Common myeloid progenitor, CD34-positive (primary cell): ENCODE measurements at places on chromosomes 7 and 10.

DNA sequence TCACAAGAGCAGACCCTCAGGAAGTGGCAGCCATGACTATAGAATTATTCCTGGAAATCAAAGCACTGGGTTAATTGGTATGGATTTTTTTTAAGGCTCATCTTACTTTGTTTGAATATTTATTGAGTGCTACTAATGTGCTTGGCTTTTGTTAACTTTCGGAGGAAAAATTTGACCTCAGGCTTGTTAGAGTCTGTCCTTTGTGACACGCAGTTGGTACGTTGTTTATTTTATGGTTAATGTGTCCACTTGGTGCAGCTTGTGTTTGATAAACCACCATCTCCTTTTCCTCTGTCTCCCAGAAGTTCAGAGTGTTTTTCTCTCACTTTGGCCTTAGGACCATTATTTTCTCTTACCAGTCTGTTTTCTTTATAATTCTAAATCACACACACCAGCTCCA, 268.6 kb downstream of the SDK1 start:
- DNase-seq: no peak

DNA sequence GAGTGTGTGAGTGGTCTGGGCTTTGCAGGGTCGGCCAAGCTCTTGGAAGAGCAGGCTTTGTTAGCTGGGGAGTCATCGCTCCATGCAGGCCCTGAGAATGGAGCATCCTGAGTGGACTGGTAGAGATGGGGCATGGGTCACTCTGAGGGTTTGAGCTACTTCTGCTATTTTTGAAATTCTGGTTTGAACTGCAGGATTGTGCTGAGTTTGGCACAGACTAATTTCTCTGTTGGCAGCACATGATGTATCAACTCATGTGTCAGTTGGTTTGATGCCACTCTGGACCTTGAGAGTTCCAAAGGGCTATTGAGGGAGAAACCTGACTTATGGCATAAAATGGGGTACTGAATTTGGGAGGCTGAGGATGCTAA, 56.3 kb downstream of the LRMDA start:
- DNase-seq: no peak

- DNase-seq: no peak
These were observed 1.4 kb downstream of the WDR86 start for GRCh38 chr7:151408498-151408838.

- DNase-seq: no peak
These were observed 33.8 kb upstream of the ATXN7L1 start for GRCh38 chr7:105910172-105910571.

GRCh38 chr10:64630534-64630933, 1109.3 kb downstream of the REEP3 start:
- DNase-seq: no peak

- DNase-seq: peak; percentile 40
These were observed 45.1 kb downstream of the CHN2 start for GRCh38 chr7:29239638-29240037.

DNA sequence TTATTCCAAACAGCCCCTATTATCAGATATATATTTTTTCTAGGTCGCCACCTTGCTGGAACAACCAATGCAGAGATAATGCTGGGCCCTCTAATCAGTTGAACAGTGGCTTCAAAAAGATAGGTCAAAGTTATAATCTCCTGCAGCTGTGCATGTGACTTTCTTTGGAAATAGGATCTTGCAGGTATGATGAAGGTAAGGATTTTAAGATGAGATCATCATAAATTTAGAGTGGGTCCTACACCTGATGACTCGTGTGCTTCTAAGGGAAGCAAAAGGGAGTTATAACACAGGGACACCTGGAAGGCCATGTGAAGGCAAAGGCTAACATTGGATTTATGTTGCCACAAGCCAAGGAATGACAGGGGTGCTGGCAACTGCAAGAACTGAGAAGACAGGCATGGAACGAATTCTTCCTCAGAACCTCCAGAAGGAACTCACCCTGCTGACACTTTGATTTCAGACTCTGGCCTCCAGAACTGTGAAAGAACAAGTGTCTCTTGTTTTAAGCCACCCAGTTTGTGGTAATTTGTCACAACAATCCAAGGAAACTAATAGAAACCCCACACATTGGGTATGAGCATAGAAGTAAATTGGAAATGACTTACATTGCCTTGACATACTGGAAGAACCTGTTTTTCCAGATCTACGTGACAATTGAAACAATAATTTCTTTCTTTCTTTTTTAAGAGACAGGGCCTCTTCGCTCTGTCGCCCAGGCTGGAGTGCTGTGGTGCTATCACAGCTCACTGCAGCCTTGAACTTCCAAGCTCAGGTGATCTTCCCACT, 34.4 kb downstream of the CCDC71L start:
- no peak for DNase-seq

GRCh38 chr7:150686030-150686631, 625 bp downstream of the GIMAP2 start:
- DNase-seq: peak; percentile 24

DNA sequence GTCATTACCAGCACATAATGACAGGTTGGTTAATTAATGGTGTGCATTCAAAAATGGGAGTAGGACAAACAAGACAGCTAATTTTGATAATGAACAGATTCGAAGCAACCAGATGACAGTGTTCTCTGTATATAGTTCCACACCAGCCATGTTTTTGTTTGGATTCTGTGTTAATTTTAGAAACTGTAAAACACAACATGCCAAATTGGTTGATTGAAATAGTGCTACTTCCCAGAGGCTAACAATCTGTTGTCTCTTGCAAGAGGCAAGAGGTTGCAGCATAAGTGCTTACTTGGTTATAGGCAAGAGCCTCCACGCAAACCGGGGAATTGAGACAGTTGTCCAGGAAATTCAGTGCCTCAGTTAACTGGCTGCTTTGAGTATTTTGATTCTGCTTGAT, 170.2 kb upstream of the HABP2 start:
- DNase-seq: no peak

DNA sequence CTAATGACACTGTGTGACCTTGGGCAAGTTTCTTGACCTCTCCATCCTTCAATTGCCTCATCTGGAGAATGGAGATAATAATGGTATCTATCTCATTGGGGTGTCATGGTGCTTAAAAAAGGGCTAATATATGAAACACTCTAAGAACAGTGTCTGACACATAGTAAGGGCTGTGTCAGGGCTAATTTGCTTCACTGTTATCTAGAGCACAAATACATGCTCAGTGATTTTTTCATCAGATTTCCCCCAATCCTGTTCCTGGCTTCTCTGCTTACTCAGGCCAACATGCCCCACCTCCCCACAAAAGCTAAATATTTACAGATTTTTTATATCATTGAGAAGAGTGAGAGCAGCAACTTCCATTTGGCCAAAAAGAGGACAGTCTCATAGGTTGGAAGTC, 20.6 kb downstream of the WIPF3 start:
- DNase-seq: no peak

DNA sequence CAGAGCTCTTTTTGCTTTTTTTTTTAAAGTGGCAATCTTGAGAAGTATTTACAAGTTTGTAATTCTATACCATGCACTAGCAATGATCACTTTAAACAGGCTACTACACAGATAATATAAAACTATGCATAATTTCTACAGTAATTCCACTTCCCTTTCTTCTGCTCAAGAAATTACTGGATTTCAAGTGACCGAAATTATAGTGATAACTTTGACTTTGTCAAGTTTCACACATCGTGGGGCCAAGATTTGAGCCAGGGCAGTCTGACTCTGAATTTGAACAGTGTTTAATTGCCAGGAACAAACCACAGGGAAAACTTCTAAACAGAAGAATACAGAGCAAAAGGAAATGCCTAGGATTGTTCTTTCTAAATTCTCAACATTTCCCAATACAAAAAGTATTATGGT, 288.3 kb upstream of the MKLN1 start:
- DNase-seq: no peak

- DNase-seq: peak; percentile 96
These were observed at the start of gene TMEM243 for GRCh38 chr7:87219545-87220025. TMEM243 (minus strand) TSS chr7:87219732; CDS start chr7:87219503, 229 bp downstream.

DNA sequence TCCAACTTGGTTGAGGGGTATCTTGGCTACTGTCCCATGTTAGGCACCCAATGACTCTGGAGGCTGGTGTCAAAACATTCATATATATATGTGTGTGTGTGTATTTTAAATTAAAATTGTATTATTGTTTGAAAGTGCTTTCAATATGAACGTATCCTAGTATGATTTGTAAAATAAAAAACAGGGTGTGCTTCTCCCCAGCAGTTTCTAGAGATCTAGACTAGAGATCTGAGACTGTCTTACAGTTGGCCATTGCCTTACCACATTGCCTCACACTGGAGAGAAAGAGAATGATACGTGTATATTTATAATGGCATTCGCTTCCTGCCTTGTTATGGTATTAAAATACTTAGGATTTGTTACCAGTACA, 1.2 kb downstream of the BAG3 start:
- DNase-seq: peak; percentile 40

- DNase-seq: no peak
These were observed 13.1 kb upstream of the CUX1 start for GRCh38 chr7:101804088-101804963.

DNA sequence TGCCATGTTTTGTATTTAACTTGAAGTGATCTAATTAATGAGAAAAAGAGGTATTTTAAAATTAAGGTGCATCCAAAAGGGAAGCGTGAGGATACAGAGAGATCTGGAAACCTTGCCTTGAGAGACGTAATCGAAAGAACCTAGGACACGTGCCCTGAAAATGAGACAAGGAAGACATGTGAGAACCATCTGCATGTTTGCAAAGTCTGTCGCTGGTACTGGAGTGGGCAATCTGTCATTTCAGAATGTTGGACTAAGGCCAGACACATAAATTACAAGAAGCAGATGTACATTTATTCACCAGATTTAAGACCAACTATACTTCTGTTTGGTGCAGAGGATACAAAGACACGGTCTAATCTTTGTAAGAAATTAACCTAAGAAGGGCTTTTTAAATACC, 9.2 kb downstream of the AGR2 start:
- DNase-seq: no peak

DNA sequence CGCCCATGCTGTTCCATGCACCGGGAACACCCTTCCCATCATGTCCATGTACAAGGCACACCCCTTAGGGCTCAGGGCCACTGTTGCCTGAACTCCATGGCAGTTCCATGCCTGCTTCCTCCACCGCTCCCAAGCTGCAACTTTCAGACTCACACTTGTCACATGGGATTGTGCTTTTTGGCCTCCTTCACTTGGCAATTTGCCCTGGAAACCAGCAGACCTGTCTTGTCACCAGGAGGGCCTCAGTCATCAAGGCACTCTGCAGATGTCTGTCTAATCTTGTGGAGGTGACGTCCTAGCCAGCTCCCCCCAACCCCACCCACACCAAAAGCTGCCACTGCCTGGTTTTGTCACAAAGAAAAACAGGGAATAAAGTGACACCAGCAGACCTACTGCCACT, 47.5 kb downstream of the CARD11 start:
- no peak for DNase-seq

DNA sequence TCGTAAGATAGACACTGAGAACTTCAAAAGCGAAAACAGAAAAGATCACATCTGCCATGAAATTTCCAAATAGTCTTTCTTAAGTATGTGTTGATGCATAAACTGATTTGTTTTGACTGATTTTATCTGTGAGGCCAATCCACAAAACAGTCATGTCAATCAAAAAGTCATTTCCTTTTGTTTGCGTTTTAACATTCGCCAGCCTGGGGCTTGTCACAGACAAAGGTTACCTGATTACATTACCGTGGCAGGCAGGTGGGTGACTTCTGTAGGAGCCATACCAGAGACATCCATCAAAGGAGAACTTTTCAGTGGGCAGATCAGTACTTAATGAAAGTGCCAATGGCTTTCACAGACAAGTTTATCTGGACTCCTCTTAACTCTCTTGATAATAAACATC, 45.5 kb upstream of the BET1 start:
- DNase-seq: peak; percentile 31

- DNase-seq: no peak
These were observed 418.9 kb downstream of the XPNPEP1 start for GRCh38 chr10:109504401-109504800.

DNA sequence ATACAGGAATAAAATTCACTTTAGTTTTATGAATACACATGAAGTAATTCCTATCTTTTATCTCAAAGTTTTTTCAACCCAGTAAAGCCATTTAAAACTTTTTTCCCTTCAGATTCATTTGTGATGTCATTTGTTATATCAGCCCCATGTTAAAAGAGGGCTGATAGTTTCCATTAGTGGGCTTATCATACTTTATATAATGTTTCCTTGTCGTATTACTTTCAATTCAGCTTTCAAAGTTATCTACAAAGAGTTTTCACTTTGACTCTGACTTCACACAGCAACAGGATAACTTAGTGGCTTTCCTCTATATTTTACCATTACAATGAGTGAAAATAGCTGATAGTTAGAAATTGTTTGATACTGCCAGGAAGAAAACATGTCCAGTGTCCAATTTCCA, 484.8 kb downstream of the SUGCT start:
- no peak for DNase-seq

GRCh38 chr10:124172181-124172916, 79.0 kb upstream of the CHST15 start:
- DNase-seq: no peak

GRCh38 chr10:64574371-64574770, 1053.2 kb downstream of the REEP3 start:
- DNase-seq: no peak

- no peak for DNase-seq
These were observed 1284.3 kb downstream of the TYW1 start for GRCh38 chr7:68280931-68281330.

DNA sequence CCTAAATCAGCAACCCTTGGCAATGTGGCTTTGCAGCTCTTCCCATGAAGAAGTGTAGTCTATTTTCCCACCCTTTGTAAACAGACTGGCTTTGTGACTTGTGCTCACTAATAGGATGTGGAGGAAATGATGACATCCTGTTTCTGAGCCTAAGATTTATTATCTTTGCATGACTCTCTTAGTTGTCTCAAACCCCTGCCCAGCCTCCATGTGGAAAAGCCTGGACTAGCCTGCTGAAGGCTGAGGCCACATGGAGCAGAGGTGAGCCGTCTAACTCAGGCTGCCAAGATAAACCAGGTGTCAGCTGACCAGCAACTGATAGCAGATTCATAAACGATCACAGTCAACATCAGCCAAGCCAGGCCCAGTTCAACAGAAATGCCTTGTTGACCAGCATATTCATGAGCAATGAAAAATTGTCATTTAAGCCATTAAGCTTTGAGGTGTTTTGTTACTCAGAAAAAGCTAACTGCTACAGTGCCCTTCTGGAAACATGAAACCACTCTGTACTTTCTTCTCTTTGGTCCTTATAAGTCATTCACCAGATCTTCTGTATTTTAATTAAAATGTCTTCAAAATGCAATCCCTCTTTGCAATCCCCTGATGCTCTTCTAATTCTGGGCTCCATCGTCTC, 586.3 kb upstream of the ANKRD30A start:
- DNase-seq: peak; percentile 80

DNA sequence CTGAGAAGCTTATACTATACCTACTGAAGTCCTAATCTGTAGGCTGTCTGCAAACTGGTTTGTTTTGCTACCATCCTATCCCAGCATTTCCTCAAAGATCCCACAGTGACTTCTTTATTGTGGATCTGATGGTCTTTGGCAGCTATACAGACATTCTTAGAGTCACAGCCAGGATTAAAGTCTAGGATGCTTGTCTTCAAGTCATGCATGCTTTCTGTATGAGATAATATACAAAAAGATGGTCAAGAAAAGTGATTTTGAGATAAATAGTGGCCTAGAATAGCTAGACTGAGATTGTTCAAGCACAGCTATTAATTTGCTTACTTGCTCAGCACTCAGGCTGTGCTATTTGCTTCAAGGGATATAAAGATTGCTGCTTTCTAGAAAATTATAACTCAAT, 454.4 kb downstream of the AUTS2 start:
- no peak for DNase-seq
